ENCODE measurements at places on chromosomes 2 and 18.

GRCh38 chr2:242030226-242030575 lies 160.7 kb downstream of the RTP5 start:
- no peak for DNase-seq

DNA sequence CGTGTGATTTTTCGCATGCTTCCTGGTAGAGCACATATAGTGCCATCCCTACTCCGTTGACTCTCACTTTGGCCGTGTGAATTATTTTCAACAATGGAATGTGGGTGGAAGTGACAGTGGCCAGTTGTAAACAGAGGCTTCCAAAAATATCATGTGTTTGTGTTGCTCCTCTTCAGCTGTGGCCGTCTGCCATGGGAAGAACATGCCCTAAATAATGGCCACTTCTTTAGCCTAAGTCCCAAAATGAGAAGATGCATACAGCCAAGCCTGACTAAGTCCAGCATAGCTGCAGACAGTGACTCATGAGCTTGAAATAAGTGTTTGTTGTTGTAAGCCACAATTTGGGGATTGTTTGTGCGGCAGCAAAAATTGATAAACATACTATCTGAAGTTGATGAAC lies 8.9 kb upstream of the GALNT1 start:
- no peak for DNase-seq

DNA sequence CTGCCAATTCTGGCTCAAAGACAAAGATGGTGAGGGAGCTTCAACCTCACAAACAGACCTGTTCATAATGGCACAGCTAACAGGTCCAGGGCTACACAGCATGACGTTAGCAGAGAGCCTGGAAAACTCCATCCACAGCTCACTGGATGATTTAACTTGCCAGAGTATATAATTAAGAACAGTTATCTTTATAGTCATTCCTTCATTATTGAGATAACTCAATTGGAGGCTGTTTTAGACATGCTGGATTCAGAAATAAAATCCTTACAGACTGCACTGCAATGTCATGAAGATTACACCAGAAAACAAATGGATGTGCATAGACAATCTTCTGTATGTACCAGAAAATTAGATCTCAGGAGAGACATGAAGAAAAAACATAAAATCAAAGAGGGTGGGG lies 55.1 kb upstream of the LYPD1 start:
- no peak for DNase-seq

DNA sequence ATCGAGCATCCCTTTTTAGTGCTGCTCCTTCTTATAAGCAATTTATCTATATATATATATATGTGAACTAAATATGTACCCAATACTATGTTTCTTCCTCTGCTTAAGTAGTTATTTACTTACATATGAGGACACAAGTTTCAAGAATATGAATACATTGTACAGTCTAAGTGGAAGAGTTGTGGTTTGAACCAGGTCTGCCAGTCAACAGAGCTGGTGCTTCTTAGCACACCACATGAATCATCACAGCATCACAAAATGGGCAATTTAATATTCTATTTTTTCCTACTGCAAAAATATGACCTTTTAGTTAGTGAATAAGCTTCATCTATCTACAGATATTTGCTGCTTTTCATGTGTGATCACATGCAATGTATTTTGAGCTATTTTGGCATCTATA lies 64.4 kb upstream of the SPAG16 start:
- no peak for DNase-seq

GRCh38 chr2:67055387-67056304 lies 341.5 kb upstream of the ETAA1 start:
- DNase-seq, result no peak

DNA sequence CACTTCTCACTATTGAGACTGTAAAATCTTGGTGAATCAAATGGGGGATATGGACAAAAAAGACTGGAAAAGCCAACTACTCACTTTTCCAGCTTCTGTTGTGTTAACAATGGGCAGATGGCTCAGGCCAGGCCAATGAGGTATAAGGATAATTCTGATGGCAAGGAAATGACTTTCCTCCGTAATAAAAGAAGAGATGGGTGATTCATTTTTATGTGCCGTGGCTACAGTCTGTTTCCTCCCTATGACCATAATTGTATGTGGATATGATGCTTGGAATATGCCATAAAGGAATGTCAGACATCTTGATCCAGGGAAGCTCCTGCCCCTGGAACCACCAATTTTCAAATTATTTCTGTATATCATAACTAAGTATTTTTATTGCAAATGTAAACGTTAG lies 406.8 kb downstream of the CCDC85A start:
- no peak for DNase-seq

DNA sequence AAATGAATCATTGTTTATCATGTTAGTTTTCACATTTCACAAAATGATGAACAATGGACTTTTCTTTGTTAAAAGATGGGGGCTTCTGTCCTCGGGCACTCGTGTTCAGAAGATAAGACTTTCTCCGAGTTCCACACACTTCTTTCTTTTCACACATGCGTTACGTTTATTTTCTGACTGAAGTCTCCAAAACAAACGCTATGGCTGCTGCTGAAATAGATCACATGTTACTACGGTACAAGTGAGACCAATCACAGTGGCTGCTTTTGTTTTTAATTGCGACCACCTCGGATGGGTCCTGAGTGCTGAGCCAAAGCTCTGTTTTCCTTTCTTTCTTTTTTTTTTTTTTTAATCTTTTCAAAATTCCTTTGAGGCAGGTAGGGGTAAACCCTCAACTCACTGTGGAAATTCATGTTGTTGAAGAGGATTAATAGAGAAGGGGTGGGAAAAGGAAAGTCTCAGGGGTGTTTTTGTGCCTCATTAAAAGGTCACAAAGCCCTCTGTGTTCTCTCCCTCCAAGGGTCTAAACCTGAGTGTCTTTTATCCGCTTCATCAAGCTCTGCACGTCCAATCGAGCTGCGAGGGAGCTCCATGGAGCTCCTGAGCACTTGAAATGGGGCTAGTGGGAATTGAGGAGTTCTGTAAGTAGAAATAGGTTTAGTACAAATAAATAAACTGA lies 48.2 kb downstream of the ARL4C start:
- no peak for DNase-seq

- DNase-seq, result no peak
These were observed 255.6 kb downstream of the CCDC178 start for GRCh38 chr18:33184958-33185357.

- DNase-seq, result no peak
These were observed 128.7 kb downstream of the MAP3K20 start for GRCh38 chr2:173204316-173204715.

GRCh38 chr18:10284540-10285282 lies 169.7 kb upstream of the APCDD1 start:
- no peak for DNase-seq

DNA sequence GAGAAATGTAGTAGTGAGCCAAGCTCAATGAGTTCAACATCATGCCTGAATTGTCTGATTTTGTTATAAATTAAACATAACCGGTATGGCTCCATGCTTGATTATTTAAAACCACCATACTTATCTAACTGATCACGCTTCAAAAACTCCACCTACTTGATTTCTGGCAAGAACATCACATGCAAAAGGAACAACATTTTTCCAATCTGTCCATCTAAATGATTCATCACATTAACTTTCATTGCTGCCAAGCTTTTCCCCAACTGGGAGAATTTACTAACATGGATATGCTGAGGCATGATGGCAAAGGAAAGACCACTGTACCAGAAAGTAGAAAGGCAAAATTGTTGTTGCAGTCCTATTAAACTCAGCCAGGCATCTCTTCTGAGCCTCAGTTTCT lies 286.8 kb downstream of the TRIB2 start:
- DNase-seq, result no peak

DNA sequence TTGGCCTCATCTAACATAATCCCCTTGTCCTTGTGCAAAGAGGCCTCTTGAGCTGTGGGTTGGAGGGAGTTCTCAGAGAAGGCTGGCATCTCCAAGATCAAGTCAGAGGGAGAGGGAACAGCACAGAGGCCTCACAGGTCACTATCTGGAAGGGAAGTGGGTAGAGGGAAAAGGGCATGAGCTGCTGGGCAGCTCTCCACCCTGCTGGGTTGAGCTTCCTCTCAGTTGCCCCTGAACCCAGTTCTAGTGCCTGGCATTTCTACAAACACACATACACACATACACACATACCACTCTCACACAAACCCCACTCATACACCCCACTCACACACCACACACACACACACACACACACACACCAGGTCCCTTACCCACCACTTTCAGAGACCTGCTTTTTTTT lies 30.3 kb upstream of the RMP24 start:
- no peak for DNase-seq

DNA sequence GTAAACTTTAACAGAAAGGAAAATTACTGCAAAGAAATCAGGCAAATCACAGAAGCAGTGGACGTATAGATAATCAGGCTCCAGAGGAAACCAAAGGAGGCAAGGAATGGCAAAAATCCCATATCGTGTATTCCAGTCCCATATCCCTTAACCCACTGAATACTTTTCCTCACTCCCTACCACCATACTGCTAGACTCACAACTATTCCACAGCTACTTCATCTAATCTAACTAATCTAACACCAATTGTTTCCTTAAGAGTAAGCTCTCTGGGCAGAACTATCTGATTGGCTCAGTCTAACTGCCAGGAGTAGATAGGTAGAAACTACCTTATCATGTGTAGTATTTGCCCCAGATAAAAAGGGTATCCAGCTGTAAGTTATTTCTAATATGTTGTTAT lies 16.3 kb downstream of the WDPCP start:
- no peak for DNase-seq

DNA sequence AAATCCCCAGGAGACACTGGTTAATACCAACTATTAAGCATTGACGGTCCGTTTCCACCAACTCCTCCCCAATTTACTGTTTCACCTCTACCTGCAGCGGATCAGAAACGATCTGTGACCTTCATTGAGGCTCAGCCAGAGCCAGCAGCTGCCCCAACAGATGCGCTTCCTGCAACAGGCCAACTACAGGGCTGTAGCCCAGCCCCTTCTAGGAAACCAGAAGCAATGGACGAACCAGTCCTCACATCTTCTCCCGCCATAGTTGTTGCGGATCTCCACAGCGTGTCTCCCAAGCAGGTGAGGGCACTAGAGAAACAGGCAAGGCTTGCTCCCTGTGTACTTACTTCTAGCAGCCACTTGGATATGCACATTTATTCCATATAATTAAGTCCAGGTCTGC lies 8.5 kb upstream of the RPE start:
- no peak for DNase-seq

- DNase-seq, result no peak
These were observed 72.7 kb upstream of the ZCCHC2 start for GRCh38 chr18:62450175-62450545.

GRCh38 chr2:20065885-20066602 lies 14.6 kb upstream of the LAPTM4A start:
- no peak for DNase-seq

- DNase-seq, result no peak
These were observed 166.3 kb downstream of the HDAC4 start for GRCh38 chr2:239234191-239235175.

DNA sequence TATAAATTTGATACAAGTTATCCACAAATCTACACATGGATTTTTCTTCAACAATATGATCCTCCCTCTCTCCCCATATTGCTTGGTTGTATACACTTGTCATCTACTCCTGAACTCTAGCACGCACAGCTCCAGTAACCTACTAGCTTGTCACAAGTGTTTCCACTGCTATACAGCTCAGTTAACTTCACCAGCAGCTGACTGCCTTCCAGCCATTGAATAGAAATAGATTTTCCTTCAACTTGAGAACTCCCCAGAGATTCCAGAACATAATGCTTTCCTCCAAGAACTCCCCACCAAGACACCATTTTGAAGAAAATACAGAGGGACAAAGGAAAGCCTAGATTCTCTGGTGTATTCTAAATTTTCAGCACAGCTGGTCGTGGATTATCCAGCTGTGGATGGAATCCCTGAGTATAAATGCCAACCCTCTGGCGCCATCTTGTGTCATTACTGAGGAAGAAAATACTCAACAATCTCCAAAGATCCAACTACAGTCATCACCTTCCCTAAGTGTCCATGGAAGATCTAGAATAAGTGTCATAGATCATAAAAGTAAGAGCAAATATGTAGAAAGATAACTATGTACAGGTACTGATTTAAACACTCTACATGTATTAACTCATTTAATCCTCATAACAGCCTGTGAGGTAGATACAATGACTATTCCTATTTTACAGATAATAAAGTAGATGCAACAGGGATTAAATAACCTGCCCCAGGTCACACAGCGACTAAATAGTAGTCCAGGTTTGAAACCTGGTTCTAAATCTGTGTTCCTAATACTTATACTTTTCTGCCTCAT lies 156.7 kb downstream of the ARHGAP28 start:
- DNase-seq, result no peak

GRCh38 chr2:10167316-10167715 lies 44.8 kb downstream of the RRM2 start:
- no peak for DNase-seq

- DNase-seq, result no peak
These were observed 24.0 kb downstream of the POLR1A start for GRCh38 chr2:86081724-86082123.

DNA sequence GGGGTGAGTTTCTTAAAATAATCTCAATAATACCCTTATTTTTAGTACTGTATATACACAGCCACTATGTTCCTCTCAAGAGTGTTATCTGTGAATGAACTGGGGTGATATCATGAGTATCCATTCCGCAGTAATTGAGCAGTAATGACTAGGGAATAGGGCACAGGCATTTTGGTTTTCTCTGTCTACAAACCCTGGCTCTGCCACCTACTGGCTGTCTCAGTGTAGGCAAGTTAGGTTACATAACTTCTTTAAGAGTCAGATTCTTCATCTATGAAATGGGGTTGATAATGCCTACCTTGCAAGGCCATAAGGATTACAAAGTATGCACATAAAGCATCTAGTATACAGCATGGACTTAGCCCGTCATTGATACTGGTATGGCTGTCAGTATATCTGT lies 555.8 kb downstream of the NRXN1 start:
- no peak for DNase-seq

DNA sequence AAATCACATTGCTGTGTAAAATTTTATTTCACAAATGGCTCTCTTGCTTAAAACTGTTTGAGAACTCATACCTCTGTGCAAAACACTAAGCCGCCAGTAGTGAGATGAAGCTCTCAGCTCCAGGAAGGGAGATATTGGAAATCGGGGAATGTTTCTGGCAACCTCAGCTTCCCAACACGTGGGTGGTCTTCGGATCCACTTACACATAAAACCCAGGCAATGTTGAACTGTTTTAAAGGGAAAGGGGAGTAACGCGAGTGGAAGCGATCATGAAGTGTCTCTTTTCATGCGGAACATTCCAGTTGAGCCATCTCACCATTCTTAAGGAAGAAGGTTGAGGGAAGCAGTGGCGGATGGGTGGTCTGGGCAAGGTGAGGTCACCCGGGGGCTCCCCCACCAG lies 136.8 kb downstream of the ASB1 start:
- DNase-seq, result no peak

GRCh38 chr2:24360963-24361330 lies 611 bp upstream of the ITSN2 start:
- DNase-seq, result no peak

GRCh38 chr2:203673933-203674332 lies 32.5 kb upstream of the CD28 start:
- DNase-seq, result no peak

DNA sequence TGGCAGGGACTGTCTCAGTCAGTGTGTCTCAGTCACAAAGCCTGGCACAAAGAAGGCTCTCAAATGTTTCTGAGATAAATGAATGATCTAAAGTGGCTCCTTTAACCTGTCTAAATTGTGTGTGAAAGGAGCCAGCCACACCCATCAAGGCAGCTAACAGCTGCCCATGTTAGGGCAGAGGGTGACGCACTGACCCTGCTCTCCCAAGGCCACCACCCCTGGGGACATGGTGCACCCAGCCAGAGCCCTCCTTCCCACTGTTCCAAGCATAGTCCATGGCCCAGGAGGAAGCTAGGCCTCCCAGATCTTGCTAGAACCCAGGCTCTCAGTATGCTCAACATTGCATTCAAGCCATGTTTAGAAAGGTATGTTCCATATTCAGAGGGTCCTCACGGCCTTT lies 100.3 kb downstream of the KLHL29 start:
- DNase-seq, result no peak

Data from T follicular helper cell (primary cell).